ENCODE measurements at places on chromosomes 11 and 22. TPM values are rescaled to one million over a fixed set of nuclear protein-coding genes. Genes with fewer than 3 reads are reported as not detected.

DNA sequence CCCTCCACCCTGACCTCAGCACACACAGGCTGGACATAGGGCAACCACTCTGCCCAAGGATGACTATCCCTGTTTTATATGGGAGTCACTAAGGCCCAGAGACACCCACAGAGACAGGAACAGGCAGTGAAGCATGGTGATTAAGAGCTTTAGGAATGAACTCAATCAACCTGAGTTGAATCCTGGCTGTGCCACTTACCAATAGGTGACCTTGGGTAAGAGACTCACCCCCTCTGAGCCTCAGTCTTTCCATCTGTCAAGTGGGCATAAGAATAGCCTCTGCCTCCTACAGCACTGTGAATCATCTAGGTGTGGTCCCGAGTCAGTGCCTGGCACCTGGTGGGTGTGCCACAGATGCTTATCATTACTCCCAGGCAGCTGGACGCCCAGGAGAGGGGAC, 6.8 kb downstream of the CRYBB1 start:
- no peak for DNase-seq

- DNase-seq, result no peak
Observed at GRCh38 chr11:92362989-92363388, 138.4 kb downstream of the FAT3 start.

GRCh38 chr11:115324581-115325432, 179.4 kb downstream of the CADM1 start:
- no peak for DNase-seq

DNA sequence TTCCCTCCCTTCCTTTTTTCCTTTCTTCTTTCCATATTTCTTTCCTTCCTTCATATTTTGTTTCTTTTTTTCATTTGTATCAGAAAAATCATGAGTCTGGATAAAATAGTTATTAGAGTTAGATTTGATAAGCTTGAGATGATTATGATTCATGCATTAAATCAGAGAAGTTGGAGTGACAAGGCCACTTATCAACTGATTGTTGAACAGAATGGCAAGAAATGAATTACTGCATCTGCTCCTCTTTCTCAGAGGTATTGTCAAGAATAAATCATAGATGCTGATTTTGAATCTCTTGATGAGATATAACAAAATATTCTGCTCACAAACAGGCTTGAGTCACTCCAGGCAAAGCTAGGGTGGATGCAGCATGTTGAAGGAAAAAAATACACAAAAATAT, 54.6 kb upstream of the ANO5 start:
- DNase-seq, result no peak

DNA sequence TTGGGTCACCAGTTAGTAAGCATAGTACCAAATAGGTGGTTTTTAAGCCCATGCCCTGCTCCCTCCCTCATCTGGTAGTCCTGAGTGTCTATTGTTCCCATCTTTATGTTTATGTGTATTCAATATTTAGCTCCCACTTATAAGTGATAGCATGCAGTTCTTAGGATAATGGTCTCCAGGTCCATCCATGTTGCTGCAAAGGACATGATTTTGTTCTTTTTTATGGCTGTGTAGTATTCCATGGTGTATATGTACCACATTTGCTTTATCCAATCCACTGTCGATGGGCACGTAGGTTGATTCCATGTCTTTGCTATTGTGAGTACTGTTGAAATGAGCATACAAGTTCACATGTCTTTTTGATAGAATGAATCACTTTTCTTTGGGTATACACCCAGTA, 18.2 kb upstream of the SYTL2 start:
- DNase-seq, result no peak

GRCh38 chr11:43736502-43737200, 56.1 kb downstream of the HSD17B12 start:
- DNase-seq, result no peak

- DNase-seq, result no peak
Observed at GRCh38 chr11:122153746-122154145, 37.7 kb upstream of the BLID start.

GRCh38 chr11:21656065-21656464, 536.8 kb upstream of the ANO5 start:
- no peak for DNase-seq

- DNase-seq, result no peak
Observed at GRCh38 chr11:32939866-32940265, 47.3 kb downstream of the QSER1 start.

GRCh38 chr11:78576549-78577097, 2.0 kb upstream of the NARS2 start:
- no peak for DNase-seq

DNA sequence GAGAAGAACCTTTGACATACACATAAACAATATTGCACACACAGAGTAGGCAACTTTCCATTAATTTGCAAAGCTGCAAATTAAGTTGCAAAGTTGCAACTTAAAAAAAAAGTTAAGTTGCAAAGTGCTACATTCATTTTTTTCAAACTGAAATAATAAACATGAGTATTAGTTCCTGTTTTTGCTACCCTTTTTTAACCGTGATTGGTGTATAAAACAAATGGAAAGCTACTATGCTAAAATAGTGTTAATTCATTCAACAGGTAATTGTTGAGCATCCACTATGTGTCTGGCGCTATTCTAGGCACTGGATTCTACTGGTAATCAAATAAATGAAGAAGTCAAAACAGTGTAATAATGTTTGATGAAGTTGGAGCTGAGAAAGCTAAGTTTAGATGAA, 8.1 kb downstream of the ZFP91 start:
- DNase-seq, result no peak

DNA sequence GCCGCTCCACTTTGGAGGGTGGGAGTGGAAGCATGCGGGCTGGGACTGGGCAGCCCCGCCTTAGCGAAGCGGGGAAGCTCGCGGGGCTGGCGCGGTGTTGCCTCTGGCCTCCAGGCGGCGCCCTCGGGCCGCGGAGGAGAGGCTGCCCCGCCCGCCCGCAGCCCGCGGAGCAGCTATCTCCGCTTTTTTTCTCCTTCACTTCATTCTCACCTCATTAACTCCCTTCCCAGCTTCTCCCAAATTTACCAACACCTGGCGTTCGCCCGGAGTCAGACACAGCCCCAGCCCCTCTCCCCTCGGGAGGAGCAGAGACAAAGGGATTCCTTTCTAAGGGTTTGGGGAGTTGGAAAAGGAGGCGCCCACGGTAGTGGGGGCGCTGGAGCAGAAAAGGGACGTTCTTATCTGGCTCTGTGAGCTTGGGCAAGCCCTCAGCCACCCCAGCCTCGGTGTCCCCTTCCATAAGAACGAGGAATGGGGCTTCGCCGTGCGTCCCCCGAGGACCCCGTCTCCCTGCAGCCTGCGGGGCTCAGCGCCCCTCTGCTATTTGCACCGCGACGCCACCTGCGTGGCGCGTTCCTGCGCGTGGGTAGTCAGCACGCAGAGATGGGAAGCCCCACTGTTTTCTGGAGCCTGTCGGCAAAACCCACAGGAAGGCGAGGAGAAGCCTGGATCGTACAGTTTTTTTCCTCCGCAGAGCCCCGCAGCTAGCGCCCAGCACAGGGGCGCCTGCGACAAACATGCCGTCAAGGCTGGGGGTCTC, 1.5 kb upstream of the WNT11 start:
- peak; percentile 90 for DNase-seq

DNA sequence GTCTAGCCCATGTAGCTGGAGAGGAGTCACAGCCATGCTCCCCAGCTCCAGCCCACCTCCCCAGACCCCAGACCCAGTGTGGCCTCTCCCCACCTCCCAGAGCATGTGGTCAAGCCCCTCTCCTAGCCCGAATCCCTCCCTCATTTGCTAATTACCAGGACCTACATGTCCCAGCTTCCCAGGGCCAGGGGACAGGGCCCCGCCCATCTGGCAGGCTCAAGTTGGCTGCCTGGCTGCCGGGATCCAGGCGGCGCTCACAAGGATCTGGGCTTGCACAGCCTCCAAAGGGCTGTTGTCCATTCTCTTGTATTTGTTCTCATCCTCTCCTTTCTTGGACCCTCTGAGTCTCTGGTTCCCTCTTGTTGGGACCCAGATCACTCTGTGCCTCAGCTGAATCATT, 4.6 kb upstream of the MIF start:
- DNase-seq, result no peak

GRCh38 chr11:73965764-73966121, 14.9 kb downstream of the DNAJB13 start:
- no peak for DNase-seq

GRCh38 chr11:71472357-71472885, 19.4 kb downstream of the NADSYN1 start:
- no peak for DNase-seq

DNA sequence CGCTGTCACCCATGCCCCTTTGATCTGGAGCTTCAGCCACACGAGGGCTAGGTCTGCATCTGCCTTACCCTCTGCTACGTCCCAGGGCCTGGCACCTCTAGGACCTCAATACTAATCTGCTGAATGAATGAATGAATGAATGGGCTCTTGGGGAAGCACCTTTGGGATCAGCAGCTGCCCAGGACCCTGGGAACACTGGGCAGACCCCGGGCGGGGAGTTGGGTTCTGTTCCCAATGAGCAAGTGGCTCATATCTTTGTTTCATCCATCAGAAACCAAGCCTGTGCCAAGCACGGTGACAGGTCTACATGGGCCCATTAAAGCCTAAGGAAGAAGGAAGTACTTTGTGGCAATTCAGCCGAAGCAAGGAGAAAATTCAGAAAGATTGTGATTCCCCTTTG, 41.5 kb upstream of the SHISAL1 start:
- DNase-seq, result peak; percentile 10

DNA sequence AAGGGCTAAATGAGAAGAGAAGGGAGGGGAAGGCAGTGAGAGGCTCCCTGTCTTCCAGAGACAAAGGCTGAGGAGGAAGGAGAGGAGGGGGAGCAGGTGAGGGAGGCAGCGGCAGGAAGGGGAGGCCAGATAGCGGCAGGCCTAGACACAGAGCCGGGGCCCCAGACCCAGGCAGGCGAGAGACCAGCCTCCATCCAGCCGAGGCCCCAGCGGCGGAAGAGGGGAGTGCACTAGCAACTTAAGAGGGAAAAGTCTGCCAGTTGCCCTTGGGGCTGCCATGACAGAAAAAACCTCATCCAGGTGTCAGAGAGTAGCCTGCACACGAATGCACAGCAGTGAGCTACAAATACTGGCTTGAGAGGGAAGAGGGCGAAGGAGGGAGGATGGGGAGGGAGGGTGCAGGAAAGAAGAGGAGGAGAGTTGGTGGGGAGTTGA, 46.7 kb downstream of the IGLL1 start:
- DNase-seq, result peak; percentile 63

DNA sequence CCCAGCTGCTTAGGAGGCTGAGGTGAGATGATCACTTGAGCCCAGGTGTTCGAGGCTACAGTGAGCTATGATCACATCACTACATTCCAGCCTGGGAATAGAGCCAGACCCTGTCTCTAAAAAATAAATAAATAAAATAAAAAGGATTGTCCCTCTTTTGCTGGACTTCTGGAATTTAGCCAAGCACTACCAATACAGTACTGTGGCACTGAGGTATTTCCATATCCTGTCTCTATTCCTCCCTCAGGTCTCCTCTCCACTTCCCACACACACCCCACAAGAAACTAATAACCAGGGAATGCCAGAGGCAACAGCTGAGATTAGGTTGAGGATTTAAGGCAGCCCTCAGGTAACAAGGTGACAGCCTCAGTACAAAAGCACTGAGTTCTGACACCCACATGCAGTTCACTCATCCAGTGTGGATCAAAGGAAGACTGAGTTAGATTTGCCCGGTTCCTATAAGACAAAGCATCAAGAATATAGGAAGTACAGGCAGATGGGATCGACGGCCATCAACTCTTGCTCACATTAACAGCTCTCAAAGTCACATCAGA, 4.5 kb upstream of the PPP2R1B start:
- no peak for DNase-seq

GRCh38 chr11:63866211-63866610, 27.3 kb downstream of the MARK2 start:
- DNase-seq, result peak; percentile 71

- no peak for DNase-seq
Observed at GRCh38 chr22:22816766-22817410, 70.7 kb upstream of the IGLL5 start.

GRCh38 chr22:28341001-28341400, 338.6 kb downstream of the TTC28 start:
- DNase-seq, result no peak

- DNase-seq, result no peak
Observed at GRCh38 chr11:75184757-75185425, 34.0 kb downstream of the SLCO2B1 start.

DNA sequence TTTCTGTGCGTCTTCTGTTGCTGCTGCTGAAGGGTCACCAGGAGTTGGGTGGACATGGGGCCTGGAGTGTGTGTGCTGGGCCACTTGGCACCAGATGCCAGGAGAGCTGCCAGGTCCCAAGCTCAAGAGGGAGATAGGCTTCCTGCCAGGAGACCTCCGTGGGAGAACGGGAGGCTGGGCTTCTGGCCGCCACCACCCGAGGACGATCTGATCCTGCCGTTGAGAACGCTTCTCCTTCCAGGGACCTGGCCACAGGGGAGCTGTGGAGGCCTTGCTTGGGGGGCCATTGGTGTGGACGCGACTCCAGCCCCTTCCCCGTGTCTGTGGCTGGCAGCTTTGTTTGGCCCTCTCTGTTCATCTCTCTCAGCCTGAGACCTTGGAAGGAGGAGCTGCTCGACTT, 2.4 kb downstream of the BRSK2 start:
- DNase-seq, result no peak

GRCh38 chr11:3136546-3137455, 28.3 kb downstream of the OSBPL5 start:
- peak; percentile 57 for DNase-seq

GRCh38 chr11:12453243-12453642, 75.9 kb downstream of the PARVA start:
- DNase-seq, result no peak

The AQP11 gene
- 0.61 TPM for total RNA-seq

The MRGPRX3 gene
- total RNA-seq, result not detected

The HBB gene
- total RNA-seq, result 338 TPM

The KCNQ1OT1 gene
- 2.0 TPM for total RNA-seq

The PNPLA3 gene
- total RNA-seq, result 3.7 TPM

The SYT12 gene
- total RNA-seq, result not detected

The SPI1 gene
- total RNA-seq, result 168 TPM

The NCR3LG1 gene
- total RNA-seq, result 5.6 TPM

The ISX gene
- total RNA-seq, result not detected

The TCN2 gene
- 43.4 TPM for total RNA-seq

The CCDC15 gene
- total RNA-seq, result 1.5 TPM

The GRM5 gene
- 0.06 TPM for total RNA-seq
